ENCODE measurements at places on chromosomes 5 and 9.

GRCh38 chr5:1793301-1793740 lies 6.3 kb downstream of the MRPL36 start:
- no peak for DNase-seq

- DNase-seq, result no peak
Measured at GRCh38 chr5:33230467-33231078, 210.2 kb upstream of the TARS1 start.

DNA sequence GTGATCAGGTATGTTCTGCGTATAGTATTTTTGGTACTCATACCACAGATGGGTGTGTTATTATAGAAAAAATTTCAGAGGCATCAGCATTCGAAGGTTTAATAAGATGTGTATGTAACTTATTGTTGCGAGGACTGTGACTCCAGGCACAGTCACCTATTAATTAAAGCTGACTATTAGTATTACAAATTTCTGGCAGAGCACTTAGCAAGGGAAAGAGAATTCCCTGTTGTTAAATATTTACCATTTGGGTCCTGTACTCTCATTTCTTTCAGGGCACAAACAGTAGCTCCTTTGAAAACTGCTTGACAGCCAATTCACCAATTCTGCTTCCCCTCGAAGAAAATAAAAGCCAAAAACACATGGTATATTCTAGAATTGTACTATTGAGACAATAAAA lies 653.8 kb downstream of the ELAVL2 start:
- DNase-seq, result no peak

DNA sequence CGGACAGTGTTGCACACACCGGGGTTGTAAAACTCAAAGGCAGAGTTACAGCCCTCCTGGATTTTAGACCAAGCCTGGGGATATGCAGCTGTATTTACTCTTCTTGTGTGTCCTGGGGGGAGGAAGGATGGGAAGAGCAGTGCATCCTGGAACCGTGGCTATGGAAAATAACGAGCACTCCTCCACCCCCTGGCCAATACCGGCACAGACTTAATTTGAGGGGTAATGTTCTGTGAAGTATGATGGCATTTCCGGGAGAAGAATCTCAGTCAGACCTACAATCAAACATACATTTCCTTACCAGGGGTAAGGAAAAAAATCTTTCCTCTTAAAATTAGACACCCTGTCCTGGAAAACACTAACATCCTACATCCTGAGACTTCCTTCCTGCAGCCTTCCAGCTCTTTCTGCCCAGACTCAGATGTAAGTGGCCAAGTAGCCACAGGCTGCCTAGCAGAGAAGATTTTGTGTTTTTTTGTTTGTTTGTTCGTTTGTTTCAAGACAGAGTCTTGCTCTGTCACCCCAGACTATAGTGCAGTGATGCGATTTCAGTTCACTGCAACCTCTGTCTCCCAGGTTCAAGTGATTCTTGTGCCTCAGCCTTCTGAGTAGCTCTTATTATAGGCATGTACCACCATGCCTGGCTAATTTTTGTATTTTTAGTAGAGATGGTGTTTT lies 11.0 kb upstream of the ERMP1 start:
- no peak for DNase-seq

DNA sequence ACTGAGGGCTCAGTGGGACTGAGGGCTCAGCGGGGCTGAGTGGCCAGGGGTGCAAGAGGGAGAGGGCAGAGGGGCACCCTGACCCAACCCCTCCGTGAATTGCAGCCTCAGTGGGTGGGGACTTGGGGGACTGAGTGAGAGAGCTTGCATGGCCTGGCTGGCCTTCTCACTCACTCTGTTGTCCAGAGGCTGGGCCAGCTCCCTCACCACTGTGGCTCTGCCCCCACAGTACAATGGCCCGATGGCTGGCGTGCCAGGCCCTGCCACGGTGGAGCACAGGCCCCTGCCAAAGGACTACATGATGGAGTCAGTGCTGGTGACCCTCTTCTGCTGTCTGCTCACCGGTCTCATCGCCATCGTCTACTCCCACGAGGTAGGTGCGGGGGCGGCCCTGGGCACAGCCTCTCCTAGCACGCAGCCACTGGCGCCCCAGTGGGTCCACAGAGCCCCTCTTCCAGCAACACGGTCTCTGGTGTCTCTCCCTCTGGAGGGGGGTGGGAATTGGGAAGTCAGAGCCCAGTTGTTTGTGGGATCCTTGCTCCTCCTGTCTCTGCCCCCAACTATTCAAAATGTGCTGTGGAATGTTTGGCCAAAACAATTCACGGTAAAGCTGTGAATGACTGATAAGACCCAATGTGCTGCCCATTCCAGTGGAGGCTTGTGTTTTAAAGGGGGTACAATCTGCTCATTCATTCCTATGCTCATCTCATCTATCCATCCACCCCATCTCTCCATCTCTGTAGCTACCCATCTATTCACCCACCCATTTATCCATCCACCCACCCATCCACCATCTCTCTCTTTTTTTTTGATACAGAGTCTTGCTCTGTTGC lies 10.7 kb downstream of the PRRT1B start:
- no peak for DNase-seq
